Stimulated activated CD8-positive, alpha-beta memory T cell treated with anti-CD3 and anti-CD28 coated beads, Interleukin-4, amount 100 ng/mL, for 1 hour (primary cell): ENCODE measurements at places on chromosomes 1 and 21.

DNA sequence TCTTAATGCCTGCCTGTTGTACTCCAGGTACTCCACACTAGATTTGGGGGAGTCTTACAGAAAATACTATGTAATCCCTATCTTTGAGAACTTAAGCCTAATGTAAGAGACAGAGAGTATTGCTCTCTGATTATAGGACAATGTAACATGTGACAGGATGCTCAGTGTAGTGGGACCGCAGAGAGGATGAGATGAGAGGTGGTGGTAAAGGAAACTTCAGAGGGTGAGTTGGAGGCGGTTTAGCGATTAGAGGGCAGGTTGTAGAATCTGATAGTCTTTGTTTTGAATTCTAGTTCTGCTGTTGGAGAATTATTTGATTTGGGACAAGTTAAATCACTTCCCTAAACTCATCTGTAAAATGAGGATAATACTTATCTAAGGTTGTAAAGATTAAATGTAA lies 5.4 kb downstream of the SOAT1 start:
- DNase-seq, result peak; percentile 17

GRCh38 chr1:11575553-11575952 lies 78.7 kb downstream of the FBXO2 start:
- no peak for DNase-seq

GRCh38 chr1:121443001-121443540 lies 258.3 kb downstream of the SRGAP2C start:
- no peak for DNase-seq

- DNase-seq, result no peak
Observed at GRCh38 chr1:210603123-210603522, 274.4 kb downstream of the HHAT start.

GRCh38 chr1:72827278-72827677 lies 544.9 kb upstream of the NEGR1 start:
- DNase-seq, result no peak

DNA sequence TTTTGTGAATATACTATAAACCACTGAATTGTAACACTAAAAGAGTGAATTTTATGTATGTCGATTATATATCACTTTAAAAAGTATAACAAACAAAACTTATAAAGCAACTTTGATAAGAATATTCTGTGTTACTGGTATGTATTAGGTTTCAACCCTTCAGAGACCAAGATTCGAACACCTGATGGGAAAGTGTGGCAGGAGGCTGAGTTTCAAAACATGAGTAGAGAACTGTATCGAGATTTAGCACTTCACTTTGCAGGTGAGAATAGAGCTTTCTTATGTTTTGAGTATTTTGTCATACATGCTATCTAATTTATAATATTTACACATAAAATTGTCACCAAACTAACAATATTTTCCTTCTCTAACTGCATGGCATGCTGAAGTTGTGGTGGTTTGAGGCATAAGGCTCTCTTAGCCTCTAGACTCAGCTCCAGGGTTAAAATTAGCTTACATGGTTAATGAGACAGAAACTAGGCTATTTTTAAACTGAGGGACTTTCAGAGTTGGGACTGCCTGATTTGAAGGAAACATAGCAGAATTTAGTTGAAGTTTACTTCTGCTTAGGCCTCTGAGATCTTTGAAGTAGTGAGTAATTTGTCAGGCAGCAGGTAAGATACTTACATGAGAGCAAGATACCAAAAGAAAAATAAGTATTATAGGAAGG lies 48.6 kb downstream of the CEP350 start:
- no peak for DNase-seq

GRCh38 chr1:97758541-97759057 lies 162.2 kb downstream of the DPYD start:
- DNase-seq, result no peak

- no peak for DNase-seq
Observed at GRCh38 chr1:174041369-174041768, 19.2 kb upstream of the RC3H1 start.

DNA sequence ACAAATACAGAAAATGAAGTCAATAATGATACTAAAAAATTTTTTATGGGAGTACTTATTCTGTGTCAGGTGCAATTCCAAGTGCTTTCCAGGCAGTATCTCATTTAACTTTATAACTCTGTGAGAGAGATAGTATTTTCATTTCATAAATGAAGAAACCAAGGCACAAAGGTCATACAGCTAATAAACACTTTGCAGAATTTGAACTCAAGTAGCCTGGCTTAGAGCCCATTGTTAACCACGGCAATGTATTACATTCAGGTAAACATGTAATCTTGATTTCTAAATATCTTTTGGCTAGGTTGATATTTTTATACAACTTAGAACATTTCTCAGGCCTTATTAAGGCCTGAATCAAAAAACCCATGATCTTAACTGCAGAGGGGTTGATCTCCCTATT lies 28.9 kb upstream of the PKN2 start:
- DNase-seq, result no peak

- DNase-seq, result no peak
Observed at GRCh38 chr1:17686258-17686657, 68.9 kb upstream of the ACTL8 start.

GRCh38 chr1:226719596-226720387 lies 19.3 kb downstream of the ITPKB start:
- no peak for DNase-seq

GRCh38 chr1:62282909-62283755 lies 36.1 kb downstream of the KANK4 start:
- DNase-seq, result no peak

GRCh38 chr1:59499273-59499942 lies 202.5 kb downstream of the FGGY start:
- DNase-seq, result no peak

- no peak for DNase-seq
Observed at GRCh38 chr1:103911450-103911849, 161.8 kb downstream of the AMY1C start.

DNA sequence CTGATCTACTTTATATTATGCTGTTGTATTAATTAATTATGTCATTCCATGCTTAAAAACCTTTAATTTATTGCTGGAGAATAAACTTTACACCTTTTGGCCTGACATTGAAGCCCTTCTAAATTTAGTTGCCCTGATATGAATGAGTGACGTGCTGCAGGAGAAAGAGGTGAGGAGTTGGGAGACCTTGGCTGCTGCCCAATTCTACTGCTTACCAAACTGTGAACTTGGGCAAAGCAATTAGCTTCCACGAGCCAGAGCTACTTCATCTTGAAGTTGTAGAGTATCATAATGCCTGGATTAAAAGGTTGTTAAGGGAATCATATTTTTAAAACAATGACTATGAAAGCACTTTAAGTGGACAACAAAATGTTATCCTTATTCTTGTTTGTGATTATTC lies 126.8 kb upstream of the DEPDC1 start:
- no peak for DNase-seq

- DNase-seq, result no peak
Observed at GRCh38 chr1:176720838-176721237, 257.9 kb downstream of the PAPPA2 start.

DNA sequence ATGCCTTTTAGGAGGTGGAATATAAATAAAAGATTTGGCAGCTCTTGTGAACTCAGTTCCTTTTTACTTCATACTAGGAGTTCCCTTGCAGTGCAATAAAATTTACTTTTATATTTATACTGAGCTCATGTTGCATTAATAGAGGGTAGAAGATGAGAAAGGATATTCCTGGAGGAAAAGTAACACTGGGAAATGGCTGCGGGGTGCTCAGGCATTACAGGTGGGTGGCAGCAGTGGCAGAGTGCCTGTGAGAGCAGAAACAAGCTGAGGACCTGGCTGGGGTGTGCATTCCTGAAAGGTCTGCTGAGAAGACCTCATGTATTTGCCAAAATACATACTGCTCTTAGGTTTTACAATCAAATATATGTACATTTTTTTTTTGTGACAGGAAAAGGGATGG lies 126.9 kb downstream of the COQ8A start:
- no peak for DNase-seq

DNA sequence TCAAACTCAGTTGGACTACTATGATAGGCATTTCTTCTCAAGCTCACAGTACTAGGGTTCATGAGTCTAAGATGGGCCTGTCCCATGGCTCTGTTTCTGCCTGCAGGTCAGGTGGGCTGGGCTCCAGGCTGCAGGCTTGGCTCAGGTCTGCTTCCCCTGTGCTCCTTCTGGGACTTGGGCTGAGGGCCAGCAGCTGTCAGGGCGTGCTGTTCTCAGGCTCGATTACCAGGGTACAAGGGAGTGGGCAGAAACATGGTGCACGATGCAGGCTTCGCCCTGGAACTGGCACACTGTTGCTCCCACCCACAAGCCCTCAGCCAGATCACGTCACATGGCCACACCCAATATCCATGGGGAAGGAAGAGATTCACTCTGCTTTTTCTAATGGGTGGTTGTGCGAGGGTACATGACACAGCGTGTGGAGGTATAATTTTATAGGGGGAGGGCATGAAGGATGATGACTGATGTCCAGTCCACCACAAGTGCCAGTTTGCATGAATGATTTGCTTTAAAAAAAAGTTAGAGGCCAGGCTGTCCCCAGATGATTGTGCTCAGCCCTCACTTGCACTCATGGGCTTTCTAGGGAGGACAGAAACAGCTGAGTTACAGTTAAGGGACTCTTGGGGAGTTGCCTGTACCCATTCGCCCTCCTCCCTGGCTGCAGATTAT lies 118.0 kb downstream of the ACTL8 start:
- DNase-seq, result no peak

GRCh38 chr1:201561195-201561564 lies 22.3 kb downstream of the NAV1 start:
- DNase-seq, result no peak

DNA sequence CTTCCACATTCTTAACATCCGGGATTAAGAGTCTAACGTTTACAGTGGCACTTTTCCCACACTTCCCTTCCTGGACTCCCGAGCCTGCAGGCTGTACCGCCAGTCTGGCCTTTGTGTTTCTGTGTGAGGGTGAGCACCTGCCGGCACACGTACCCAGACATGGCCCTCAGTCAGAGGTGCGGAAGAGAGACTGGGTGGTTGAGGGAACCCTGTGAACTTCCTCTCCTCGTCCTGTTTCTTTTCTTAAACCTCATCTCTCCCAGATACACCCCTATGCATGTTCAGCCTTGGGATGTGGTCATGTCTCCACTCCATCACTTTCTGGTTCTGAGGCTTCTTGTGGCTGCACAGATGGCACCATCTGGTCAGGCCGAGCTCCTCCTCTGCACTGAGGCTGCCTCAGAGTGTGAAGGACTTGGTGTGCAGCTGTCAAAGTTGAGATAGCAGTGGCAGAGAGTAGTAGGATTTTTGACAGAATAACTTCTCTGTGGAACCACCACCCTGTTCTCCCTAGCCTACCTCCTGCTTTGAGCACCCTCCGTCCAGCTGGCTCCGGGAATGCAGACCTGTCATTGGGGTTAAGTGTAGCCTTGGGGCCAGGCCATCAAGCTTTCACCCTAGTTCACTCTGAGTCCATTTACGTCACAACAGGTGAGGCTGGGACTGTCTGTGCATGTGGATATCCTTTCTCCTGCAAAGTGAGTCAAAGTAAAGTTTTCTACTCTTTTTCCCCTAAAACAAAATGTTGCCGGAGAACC lies 31.4 kb downstream of the VASH2 start:
- DNase-seq, result no peak

DNA sequence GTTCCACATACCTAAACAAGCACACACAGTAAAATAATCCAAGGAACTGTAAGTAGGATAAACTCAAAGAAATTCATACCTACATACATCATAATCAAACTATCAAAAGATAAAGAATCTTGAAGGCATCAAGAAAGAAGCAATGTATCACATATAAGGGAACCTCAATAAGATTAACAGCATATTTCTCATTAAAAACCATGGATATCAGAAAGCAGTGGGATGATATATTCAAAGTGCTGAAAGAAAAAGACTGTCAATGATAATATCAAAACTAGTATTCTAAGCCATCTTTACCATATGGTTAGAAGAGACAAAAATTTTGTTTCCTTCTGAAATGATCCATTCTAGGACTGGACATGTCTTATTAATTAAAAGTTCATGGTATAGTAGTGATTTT lies 37.1 kb upstream of the ADAM30 start:
- DNase-seq, result no peak

- DNase-seq, result no peak
Observed at GRCh38 chr1:160260406-160261382, 1.7 kb downstream of the DCAF8 start.

DNA sequence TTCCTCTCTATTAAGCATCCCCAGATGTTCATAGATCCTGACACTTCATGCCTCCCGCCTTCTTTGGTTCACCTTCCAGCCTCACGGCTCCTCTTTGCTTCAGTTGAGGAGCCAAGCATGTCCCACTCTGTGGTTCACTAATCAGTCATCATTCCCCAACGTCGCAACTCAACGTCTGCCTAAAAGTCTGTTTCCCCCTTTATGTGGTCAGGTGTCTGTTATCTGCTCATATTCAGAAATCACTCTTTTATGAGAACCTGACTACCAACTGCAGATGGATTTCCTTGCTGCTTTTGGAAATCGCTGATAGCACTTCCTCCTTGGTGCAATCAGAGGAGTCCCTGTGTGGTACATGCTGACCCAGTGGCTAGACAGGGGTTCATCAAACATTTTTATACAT lies 94.1 kb upstream of the VANGL1 start:
- no peak for DNase-seq

- DNase-seq, result no peak
Observed at GRCh38 chr1:110616587-110616986, 10.4 kb upstream of the KCNA2 start.

DNA sequence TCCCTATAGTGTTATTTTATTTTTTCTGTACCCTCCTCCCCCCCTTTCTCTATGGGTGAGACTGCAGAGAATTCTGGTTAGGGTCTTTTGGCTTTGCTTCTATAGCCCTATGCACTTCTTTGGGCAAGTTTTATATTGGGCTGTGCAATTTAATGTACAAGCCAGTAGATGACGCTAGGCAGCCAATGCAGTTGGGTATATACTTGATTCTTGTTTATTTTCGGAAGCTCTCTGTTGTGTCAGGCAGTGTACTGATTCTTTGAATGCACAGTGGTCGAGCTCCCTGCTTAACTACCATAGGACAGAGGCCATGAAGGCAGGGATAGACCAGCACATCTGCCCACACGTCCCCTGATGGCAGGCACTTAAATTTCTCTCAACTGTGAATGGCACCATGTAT lies 34.1 kb upstream of the GPR52 start:
- no peak for DNase-seq

GRCh38 chr1:72942008-72942407 lies 659.7 kb upstream of the NEGR1 start:
- DNase-seq, result no peak

- DNase-seq, result no peak
Observed at GRCh38 chr1:99270646-99271045, 6.4 kb downstream of the PLPPR4 start.

GRCh38 chr1:107563441-107563840 lies 401.5 kb downstream of the VAV3 start:
- no peak for DNase-seq

DNA sequence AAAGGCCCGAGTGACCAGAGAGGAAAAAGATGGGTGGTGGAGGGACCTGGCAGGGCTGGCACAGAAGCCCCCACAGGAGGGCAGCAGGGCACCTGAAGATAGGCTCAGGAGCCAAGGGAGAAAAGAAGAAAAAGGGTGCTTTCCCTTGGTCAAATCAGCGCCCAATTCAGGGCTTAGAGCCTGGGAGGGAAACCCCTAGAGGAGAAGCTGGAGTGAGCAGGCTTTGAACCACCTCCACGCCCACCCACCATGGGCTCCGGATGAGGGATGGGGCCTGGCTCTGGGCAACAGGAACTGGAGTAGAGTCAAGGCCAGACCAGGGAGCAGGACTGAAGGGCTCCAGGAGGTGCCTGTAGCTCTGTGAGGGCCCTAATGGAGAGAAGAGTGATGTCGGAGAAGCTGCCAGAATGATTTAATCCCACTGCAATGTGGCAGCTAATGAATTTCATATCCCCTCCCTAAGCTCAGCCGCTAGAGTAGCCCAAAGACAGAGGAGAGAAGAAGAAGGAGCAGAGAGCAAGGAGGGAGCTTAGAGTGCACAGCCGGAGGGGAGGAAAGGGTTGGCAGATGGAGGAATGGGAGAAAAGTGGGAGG lies 12.0 kb upstream of the PRELP start:
- no peak for DNase-seq
